ENCODE measurements at places on chromosomes 12 and 14.

DNA sequence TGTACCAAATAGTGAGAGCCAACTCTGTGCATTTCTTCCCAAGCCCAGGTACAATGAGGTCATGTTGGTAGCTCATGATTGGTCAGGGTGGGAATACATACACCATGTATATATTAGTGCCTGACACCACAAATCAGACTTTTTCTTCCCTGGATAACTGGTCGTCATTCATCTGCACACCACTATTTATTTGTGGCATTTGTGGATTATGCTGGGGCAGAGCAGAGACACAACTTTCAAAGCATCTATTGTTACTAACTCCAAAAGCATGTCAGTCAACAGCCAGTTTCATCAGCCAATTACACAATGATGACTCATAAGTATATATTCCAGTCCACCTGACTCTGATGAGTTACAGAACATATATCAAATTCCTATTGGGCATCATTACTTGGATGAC lies 181.7 kb downstream of the ADAMTS20 start:
- DNase-seq = no peak

- no peak for DNase-seq
These were observed 128.0 kb downstream of the GPR135 start for GRCh38 chr14:59337141-59337611.

DNA sequence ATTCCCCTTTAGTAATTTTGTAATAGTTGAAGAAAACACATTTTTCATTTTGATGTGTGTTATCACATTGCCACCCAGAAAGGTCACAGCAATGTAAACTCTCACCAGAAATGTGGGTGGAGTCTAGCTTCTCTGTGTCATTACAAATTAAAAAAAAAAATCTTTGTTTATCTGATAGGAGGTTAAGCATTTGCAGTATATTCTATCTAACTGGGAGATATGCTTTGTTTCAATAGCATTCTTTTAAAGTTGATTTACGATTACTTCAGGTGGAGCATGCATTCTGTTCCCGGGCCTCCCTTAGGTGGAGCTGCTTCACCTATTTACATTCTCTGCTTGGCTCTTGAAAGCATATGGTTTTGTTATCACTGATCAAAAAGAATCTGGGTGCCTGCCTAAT lies 7.8 kb downstream of the ADIPOR2 start:
- DNase-seq = no peak

DNA sequence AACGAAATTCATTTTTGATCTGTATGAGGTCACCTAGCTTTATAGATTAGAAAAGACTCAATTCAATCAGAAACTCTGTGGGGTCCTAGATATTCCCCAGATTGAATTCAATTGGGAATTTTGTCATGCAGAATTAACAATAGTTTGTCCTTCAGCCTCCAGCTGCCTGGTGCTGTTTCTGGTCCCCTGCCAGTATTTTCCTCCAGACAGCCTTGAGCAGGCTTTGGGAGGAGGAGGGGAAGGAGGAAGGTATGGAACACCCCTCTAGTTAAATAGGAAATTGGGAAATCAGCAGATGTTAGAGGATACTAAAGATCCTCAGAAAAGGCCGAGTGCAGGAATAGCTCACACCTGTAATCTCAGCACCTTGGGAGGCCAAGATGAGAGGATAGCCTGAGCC lies 10.6 kb downstream of the GRIP1 start:
- no peak for DNase-seq

- no peak for DNase-seq
These were observed 117.4 kb upstream of the SOX5 start for GRCh38 chr12:24066865-24067264.

- no peak for DNase-seq
These were observed 81.8 kb downstream of the IRF2BPL start for GRCh38 chr14:76946753-76947077.

- DNase-seq = no peak
These were observed 40.3 kb downstream of the PEX5 start for GRCh38 chr12:7229741-7230140.

DNA sequence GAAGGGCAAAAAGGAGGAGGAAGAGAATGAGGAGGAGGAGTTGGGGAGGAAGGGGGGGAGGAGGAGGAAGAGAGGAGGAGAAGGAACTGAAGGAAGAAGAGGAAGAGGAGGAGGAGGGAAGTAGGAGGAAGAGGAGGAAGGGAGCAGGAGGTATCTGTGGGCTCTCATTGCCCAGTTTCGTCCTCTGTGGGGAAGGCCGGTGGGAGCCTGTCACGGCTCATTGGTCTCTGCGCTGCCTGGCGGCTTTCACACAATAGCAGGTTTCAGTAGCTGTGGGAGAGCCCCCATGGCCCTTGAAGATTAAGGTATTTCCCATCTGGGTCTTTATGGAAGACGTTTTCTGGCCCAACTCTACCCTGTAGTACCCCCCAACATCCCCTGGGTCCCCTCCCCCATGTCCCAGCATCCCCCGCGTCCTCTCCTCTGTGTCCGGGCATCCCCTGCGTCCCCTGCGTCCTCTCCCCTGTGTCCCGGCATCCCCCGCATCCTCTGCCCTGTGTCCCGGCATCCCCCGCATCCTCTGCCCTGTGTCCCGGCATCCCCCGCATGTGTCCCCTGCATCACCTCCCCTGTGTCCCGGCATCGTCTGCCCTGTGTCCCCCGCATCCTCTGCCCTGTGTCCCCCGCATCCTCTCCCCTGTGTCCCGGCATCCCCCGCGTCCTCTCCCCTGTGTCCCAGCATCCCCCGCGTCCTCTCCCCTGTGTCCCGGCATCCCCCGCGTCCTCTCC lies 278.2 kb upstream of the SFSWAP start:
- DNase-seq = no peak

DNA sequence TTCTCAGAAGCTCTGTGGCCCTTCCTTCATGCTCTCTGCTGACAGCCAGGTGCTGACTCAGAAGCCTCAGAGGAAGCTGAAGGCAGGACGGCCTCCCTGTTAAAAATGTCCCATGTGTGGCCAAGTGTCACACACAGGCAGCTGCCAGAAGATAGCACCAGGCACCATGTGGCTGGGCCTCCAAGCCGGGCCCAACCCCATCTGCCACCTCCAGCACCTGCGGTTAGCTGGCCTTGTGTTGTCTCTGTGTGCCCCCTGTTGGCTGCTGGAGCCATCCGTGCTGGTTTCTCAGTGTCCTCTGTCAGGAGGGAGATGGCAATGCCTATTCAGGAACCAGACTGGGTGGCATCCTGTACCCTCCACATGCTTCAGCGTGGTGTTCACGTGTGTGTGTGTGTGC lies 63.2 kb downstream of the TSPAN11 start:
- DNase-seq = no peak

- DNase-seq = no peak
These were observed 796.4 kb downstream of the MED13L start for GRCh38 chr12:115481141-115481540.

- no peak for DNase-seq
These were observed 70.5 kb upstream of the FRMD6 start for GRCh38 chr14:51581017-51581881.

- DNase-seq = peak; percentile 13
These were observed 2.0 kb upstream of the SLC2A3 start for GRCh38 chr12:7937833-7938506.

- DNase-seq = no peak
These were observed 160.0 kb upstream of the PRMT8 start for GRCh38 chr12:3330976-3331510.

DNA sequence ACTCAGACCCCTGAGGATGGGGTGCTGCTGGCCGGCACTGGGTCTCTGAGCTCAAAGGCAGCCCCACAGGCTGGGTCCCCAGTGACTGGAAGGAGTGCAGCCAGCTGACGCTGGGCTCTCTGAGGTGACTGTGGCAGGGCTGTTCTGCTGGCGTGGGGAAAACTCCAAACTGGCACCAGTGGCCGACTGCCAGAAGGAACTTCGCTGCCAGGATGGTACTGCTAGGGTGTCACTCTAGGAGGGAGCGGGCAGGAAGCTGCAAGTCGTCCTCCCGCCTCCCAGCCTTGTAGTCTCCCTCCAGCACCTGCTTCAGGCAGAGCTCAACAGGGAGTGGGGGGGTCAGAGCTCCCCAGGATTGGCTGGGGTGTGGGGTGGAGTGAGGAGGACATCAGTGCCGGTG lies 41.3 kb downstream of the CDC42BPB start:
- DNase-seq = no peak

DNA sequence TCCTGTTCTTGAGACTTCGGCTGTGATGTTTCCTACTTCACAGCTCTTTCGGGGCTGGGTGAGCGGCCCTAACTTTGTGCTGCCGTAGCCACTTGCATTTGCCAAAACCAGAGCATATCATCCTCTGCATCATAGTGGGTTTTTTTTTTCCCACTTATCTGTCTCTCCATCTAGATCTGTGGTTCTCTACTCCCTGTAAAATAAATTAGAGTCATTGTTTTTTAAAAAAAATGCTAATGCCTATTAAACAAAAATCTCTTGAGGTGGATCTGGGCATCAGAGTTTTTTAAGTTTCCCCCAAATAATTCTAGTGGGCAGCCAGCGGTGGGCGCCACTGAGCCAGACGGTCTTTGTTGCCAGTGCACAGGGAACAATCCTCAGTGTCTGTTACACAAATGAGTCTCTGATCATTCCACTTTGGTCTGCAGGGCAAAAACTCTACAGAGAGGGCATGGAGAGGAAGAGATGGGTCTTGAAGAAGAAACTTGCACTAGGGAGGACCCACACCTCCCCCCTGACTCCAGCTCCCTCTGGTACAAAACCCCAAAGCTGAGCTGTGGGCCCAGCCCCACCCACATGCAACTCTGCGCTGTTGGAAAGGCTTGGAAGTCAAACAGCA lies 62.4 kb upstream of the BCL2L14 start:
- DNase-seq = peak; percentile 65

DNA sequence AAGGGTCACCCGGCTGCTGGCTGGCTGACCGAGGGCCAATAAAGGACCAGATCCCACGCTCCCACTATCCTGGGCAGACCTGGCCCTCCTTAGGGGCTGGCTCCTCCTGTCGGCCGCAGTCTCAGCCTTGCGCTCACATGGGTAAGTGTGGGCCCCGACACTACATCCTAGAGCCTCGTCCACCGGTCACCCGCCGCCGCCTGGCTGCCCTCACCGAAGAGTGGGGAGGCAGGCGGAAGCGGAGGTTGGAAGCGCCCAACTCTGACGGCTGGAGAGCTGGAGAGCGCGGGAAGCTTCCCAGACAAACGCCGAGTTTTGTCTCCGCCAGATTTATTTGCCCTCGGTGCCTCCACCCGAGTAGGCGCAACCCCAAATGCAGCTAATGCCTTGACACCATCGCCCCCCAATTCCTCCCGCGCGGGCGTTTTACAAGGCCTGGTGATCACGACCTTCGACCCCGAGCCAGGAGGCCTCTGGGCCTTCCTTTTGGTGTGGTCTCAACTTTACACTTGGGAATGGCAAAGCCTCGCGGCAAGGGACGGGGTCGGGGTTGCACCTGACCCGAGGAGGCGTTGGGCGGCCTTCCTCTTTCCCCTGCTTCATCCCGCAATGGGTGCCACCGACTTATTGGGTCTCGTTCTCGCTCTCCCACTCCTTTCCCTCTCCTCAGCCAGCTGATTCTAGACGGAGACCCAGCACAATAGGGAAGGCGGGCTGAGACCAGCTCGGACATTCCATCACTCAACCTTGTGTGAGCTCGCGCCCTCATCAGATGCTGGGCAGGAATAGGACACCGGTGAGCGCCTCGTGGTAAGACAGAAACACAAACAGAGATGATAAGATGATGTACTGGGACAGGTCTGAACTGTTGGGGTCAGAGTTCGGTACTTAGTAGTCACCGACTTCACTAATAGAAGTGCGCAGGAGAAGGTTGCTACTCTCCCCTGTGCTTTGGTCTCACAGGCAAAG lies 78.3 kb upstream of the ANO4 start:
- no peak for DNase-seq

- DNase-seq = no peak
These were observed 41.4 kb downstream of the FUT8 start for GRCh38 chr14:65453807-65454480.

DNA sequence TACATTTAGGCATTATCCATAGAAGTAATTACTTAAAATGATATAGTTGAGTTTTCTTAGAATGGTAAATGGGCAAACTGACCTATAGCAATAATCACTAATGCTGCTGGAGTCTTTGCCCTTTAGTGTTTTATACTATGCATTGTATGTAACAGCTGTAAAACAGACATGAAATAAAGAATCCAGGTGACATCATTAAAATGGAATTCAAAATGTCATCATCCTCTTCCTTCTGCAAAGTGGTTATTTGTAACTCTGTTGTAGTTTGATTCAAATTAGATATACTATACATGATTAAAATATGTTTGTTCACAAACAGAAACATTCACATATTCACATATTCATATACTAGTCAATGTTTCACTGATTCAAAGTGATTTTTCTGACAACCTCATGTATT lies 598.8 kb downstream of the SLC16A7 start:
- DNase-seq = no peak

- no peak for DNase-seq
These were observed 212.5 kb downstream of the TBX5 start for GRCh38 chr12:114193474-114193873.

- no peak for DNase-seq
These were observed 10.3 kb downstream of the MTERF2 start for GRCh38 chr12:106976668-106977067.

GRCh38 chr14:85263916-85264675 lies 265.8 kb upstream of the FLRT2 start:
- no peak for DNase-seq

DNA sequence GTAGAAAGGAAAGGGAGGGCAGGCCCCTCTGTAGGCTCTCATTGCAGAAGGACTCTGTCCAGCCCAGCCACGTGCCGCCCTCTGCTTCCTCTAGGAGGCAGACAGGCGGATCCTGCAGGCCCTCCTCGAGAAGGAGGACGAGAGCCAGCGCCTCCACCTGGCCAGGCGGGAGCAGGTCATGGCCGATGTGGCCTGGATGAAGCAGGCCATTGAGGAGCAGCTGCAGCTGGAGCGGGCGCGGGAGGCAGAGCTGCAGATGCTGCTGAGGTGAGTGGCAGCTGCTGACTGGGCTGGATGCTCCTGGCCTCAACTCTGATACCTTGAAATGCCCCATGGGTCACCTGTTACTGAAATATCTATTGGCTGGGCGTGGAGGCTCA lies 10.9 kb downstream of the TCHP start:
- no peak for DNase-seq

GRCh38 chr12:56591126-56591525 lies 39.0 kb downstream of the BAZ2A start:
- DNase-seq = no peak

- no peak for DNase-seq
These were observed 29.9 kb upstream of the YARS2 start for GRCh38 chr12:32785557-32785956.

GRCh38 chr12:5622280-5622679 lies 190.4 kb downstream of the NTF3 start:
- no peak for DNase-seq

DNA sequence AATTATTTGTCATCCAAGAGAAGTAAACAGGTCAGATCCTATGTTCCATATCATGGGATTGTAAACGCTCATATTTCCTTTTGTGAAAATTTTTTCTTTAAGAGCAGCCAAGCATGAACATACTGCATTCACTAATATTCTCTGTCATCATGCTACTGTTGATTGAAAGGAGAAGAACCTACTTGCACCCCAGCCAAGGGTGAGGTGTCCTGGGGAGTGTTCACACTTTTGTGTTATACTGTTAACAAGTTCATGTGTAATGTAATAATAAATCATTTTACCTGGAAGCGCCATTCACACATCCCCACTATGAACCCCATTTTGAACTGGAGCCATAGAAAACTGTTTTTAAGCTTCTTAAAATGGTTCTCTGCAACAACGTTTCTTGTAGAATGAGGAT lies 53.6 kb downstream of the HMGA2 start:
- DNase-seq = no peak

GRCh38 chr14:79111987-79112501 lies 941.9 kb downstream of the NRXN3 start:
- no peak for DNase-seq

GRCh38 chr14:68309616-68310015 lies 483.3 kb downstream of the ZFP36L1 start:
- no peak for DNase-seq

- no peak for DNase-seq
These were observed 886.2 kb downstream of the DIO2 start for GRCh38 chr14:79325071-79325470.
